ENCODE measurements at places on chromosomes 3 and 15.

DNA sequence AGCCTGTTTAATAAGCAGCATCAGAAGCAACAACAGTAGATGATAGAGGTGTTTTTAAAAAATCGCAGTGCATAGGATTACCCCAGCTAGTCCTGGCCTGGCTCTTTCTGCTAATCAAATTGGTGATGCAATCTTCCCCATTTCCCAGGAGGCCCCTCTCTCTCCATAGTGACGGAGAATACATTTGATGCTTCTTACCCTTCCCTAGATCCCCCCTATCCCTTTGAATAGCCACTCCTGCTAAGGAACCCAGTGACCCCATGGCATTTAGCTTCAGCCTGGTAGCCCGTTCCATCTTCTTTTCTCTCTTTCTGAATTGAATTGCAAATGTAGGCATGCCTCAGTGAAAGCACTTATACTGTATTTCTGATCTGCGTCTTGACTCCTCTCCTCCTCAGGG is 223.6 kb upstream of the GAP43 start:
- DNase-seq: no peak

DNA sequence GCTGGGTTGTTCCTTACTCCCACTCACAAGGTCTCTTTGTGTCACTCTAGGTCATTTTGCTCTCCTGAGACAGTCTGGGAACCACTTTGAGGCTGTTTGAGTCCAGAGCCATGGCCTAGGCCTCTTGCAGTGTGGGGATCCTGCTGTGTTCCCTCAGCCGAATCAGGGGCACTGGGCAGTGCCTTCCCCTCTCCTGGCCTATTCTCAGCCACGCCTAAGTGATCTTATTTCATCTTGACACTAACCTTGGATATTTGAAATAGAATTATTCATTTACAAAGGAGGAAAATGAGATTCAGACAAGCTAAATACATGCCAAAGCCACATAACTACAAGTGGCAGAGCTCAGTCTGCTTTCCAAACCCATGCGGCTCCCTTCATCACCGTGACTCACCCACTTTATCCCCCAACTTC is 557.2 kb upstream of the TBL1XR1 start:
- DNase-seq: no peak

- no peak for DNase-seq
Measured at GRCh38 chr3:143951351-143951971, 20.2 kb upstream of the DIPK2A start.

GRCh38 chr15:27550635-27551034 is 548.5 kb downstream of the OCA2 start:
- no peak for DNase-seq

GRCh38 chr15:70033529-70034140 is 64.1 kb downstream of the TLE3 start:
- DNase-seq: no peak

DNA sequence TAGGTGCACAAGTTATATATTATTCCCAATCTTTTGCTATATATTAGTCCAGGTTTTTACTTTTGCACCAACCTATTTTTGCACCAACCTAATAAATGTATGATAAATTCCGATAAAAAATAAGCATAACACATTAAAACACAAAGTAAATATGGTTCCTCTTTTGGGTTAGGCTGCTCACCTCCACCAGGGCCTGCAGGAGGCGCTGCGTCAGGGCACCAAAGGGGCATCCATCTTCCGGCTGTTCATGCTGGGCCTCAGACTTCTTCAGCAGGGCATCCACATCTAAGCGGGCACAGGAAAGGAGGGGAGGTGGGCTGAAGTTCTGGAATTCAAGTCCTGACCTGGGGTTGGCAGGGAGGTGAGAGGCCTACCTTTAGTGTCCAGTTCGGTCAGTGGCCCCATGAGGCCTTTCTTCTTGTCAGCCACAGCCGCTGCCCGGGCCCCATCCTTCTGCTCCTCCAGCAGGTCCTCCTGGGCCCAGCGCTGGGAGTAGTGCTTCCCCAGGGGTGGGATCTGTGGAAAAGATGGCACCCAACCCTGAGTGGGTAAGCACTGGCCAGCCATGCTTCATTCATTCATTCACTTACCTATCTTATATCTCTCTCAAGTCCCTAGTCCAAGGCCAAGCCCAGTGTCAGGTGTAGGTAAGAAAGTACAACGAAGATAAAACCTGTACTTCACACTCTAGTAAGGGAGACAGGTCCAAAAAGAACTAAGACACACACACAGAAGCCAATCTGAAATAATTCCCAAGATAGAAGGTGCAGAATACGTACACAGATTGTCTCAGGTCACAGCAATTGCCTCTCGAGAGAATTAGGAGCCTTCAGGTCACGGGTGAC is 5.2 kb downstream of the TADA3 start:
- no peak for DNase-seq

Data from GM19239 (cell line).